ENCODE measurements at places on chromosomes 1 and 21.

DNA sequence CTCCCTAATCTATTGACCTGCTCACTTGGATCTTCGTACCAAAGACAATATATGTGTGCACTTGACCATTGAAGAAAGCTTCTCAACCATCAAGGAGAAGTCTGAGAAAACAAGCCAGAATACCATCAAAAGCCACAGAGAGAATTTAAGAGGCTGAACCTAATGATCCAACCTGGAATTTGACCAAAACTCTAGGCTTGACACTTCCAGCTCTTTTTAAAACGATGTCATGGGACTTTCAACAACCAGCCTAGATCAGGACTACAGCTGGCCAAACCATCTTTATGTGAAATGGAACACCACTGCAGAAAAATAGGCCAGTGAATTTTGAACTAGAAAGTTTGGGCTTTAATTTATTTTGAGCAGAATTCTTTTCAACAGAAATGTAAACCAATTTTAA, 444.4 kb downstream of the LTN1 start:
- no peak for DNase-seq

DNA sequence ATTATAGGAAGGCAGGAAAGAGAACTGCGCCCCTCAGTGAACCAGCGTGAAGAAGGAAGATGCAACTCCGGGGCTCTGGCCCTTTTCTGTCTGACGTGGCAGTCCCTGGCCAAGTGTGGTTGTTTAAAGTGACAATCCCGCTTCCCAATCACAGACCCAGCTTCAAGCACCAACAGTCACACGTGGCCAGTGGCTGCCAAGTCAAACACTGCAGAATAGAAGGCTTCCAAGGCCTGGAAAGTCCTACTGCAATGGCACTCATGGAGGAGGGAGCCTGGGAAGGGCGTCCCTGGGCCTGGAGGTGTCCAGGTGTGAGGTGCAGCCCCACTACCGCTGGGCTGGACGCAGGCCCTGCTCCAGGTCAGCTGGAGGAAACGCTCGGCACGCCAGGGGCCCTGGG, 143.8 kb downstream of the CASZ1 start:
- DNase-seq, result no peak

DNA sequence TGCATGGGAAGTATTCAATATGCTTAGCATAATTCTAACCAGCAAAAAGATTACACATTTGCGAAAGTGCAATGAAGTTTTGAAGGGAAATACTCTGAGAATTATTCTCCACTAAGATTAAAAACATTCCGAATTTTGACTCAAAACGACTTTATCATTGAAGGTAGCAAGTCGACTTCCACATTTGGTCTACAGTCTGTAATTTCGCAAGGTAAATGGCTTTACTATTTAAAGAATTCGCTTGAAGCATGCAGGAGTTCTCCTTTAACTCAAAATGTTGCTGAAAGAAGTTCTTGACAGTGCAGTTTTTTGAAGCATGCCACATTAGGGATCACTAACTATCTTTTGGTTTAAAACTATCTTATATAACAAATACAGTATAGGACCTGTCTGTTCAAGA, 161.0 kb upstream of the HP1BP3 start:
- no peak for DNase-seq

GRCh38 chr1:182603646-182604174, 479 bp downstream of the RGS16 start:
- no peak for DNase-seq

DNA sequence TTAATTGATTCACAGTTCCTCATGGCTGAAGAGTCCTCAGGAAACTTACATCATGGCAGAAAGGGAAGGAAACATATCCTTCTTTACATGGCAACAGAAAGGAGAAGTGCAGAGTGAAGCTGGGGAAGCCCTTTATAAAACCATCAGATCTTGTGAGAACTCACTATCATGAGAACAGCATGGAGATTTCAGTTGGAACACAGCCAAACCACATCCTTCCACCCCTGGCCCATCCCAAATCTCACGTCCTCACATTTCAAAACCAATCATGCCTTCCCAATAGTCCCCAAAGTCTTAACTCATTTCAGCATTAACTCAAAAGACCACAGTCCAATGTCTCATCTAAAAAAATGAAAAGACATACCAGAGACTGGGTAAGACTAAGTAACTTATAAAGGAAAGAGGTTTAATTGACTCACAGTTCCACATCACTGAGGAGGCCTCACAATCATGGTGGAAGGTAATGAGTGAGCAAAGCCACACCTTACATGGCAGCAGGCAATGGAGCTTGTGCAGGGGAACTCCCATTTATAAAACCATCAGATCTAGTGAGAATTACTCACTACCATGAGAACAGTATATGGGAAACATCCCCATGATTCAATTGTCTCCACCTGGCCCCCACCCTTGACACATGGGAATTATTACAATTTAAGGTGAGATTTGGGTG, 105.2 kb downstream of the MRPL39 start:
- no peak for DNase-seq

GRCh38 chr1:153774780-153775457, at the start of gene SLC27A3:
TSS of gene SLC27A3 (plus strand) at chr1:153775407. CDS start at chr1:153775498, 91 bp downstream.
- DNase-seq, result no peak

GRCh38 chr1:184078564-184079249, 27.2 kb downstream of the TSEN15 start:
- DNase-seq, result no peak

- DNase-seq, result no peak
Observed at GRCh38 chr1:163973586-163973985, 585.4 kb upstream of the PBX1 start.

DNA sequence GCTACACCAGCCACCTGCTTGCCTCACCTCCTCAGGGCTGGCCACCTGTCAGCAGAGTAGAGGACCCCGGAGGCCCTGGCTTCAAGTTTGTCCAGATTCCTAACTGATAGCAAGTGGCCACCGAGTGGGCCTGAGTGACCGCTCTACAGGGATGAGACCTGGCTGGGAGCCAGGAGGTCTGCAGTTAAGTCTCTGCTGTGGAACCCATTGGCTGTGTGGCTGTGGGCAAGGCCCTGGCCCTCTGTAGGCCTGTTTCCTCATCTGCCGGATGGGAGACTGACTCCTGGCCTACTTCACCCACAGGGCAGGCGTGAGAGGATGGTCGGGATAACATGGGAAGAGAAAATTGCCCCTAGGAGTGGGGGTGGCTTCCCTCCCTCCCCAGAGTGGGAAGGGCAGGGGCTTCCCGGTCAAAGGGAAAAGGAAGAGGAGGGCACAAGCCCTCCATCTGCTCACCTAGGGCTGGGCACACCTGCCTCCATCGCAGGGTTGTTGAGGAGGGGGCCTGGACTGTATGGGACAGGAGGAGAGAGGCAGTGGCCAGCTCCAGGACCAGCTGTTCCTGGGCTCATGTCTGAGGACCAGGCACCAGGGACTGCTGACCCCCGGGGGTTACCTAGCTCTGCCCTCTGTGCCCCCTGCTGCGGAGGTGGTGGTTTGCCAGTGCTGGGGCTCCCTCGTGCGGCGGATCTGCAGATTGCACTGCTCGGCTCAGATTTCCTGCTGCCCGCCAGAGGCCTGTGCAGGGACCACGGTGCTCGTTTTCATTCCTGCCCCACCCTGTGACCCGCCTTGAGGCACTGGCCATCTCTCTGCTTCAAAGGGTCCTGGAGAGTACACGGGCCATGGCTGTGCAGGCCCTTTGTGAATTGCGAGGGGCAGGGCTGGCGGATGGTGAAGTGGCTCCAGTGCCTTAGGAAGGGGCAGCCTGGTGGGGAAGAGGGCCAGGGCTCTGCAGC, 9.1 kb upstream of the MTFR1L start:
- no peak for DNase-seq

- DNase-seq, result no peak
Observed at GRCh38 chr1:167272369-167272957, 51.8 kb downstream of the POU2F1 start.

- no peak for DNase-seq
Observed at GRCh38 chr1:195637539-195637938, 970.7 kb downstream of the KCNT2 start.

- DNase-seq, result no peak
Observed at GRCh38 chr1:196259316-196259715, 348.9 kb downstream of the KCNT2 start.

- no peak for DNase-seq
Observed at GRCh38 chr1:70738624-70739023, 309.0 kb downstream of the PTGER3 start.

DNA sequence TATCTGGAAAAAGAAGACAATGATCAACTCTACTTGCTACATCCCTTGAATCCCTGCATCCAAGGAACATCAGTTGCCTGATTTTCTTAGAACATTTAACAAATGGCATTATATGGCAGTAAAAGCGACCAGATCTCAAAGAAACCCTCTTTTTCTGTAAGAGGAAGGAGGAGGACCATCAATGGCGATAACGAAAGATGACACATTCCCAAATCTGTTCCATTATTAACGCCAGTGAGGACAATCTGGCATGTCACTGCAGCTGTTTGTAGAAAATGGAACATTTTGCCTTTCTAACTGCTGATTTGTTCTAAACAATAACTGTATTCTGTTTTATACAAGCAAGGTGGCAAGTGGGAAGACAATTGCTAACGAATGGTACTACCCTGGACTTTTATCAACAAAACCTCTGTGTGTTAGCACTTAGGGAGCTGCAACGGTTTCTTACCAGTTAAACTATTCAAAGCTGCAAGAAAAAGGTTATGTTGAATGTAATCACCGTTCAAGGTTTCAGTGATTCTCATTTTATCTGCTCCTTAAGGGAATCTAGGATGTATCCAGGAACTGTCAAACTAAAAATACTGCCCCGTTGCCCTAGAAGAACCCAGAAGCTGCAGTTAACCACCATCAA, 251.9 kb downstream of the SDCCAG8 start:
- no peak for DNase-seq

GRCh38 chr1:151158326-151158725, 1.9 kb downstream of the TNFAIP8L2 start:
- DNase-seq, result no peak

GRCh38 chr1:157112186-157112867, 12.7 kb upstream of the ETV3L start:
- no peak for DNase-seq

- no peak for DNase-seq
Observed at GRCh38 chr1:19635646-19636045, 8.5 kb upstream of the NBL1 start.

GRCh38 chr1:151047925-151048644, 534 bp downstream of the C1orf56 start:
- DNase-seq, result no peak

DNA sequence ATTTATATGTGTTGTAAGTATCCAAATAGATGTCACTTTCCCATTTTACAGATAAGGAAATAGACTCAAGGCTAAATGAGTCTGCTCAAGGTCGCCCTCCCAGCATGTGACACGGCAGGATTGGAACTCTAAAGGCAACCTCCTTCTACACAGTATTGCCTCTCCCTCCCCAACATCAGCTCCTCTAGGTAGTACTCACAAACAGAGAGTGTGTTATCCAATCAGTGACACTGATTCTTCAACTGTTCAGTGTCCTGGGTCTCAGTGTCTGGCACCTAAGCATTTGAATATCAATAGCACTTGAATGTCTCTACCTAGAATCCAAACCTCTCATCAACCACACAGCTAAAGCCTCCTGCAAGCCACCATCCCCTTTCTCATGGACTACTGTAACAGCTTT, 87.1 kb downstream of the DAB1 start:
- no peak for DNase-seq

- no peak for DNase-seq
Observed at GRCh38 chr1:218330043-218330623, 15.0 kb upstream of the TGFB2 start.

GRCh38 chr1:37629008-37629407, 5.7 kb downstream of the RSPO1 start:
- no peak for DNase-seq

- no peak for DNase-seq
Observed at GRCh38 chr1:229893762-229894444, 173.1 kb upstream of the GALNT2 start.

DNA sequence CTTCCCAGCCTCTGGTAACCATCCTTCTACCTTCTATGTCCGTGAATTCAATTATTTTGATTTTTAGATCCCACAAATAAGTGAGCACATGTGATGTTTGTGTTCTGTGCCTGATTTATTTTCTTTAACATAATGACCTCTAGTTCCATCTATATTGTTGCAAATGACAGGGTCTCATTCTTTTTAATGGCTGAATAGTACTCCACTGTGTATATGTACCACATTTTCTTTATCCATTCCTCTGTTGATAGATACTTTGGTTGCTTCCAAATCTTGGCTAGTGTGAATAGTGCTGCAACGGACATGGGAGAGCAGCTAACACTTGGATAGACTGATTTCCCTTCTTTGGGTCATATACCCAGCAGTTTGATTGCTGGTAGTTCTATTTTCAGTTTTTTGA, 51.8 kb downstream of the WDR4 start:
- DNase-seq, result no peak

DNA sequence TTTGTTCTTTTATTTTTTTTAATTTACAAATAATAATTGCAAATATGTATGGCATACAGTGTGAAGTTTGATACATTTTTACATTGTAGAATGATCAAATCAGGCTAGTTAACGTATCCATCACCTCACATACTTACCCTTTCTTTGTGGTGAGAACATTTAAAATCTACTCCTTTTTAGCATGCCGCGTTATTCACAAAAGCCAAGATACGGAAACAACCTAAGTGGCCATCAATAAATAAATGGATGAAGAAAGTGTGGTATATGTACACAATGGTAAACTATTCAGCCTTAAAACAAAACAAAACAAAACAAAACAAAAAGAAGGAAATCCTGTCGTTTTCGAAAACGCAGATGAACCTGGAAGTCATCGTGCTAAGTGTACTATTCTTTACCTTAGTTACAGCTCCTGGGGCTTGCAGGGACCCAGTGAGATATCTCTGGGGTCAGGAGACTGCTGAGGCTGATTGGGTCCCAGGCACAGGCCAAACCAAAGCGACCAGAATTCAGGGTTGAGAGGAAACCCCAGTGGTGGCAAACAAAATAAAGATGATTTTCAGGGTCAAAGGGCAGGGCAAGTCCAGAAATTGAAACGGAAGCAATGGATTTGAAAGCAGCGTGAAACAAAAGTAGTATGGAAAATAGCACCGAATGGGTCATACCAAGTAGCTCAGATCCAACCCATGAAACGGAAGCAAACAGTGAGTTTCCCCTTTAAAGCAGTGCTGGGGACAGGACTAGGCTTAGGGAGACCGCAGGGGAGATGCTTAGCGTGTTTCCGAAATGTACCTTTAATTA, 188.2 kb downstream of the PLPP3 start:
- no peak for DNase-seq

- no peak for DNase-seq
Observed at GRCh38 chr1:68321084-68321685, 88.9 kb upstream of the WLS start.

- DNase-seq, result no peak
Observed at GRCh38 chr1:200506471-200506870, 96.6 kb upstream of the ZNF281 start.

- DNase-seq, result no peak
Observed at GRCh38 chr1:26055041-26055440, 9.1 kb upstream of the SLC30A2 start.

GRCh38 chr1:222375701-222376100, 172.2 kb downstream of the HHIPL2 start:
- no peak for DNase-seq
